CD4-positive, alpha-beta T cell treated with Interleukin-10 for 1 hour (primary cell): ENCODE measurements at places on chromosomes 1 and 21.

GRCh38 chr1:86975993-86976550, 61.6 kb downstream of the HS2ST1 start:
- no peak for DNase-seq

- no peak for DNase-seq
Observed at GRCh38 chr1:15446212-15446611, 8.0 kb downstream of the CTRC start.

DNA sequence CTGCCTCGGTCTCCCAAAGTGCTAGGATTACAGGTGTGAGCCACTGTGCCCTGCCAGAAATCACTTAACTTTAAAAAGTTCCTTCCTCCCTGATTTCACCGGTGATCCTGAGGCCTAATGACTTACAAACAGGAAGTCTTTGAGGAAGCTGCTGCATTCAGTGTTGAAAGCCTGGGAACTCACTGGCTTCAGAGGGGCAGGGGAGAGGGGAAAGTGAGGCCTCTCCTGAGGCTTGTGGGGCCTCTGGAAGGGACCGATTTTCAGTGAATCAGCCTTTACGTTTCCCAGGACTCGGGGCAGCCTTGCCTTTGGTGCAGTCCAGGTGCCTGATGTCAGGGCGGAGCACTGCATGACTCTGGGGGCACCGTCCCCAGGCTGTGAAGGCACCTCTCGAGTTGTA, 30.1 kb upstream of the ARHGEF10L start:
- DNase-seq, result no peak

DNA sequence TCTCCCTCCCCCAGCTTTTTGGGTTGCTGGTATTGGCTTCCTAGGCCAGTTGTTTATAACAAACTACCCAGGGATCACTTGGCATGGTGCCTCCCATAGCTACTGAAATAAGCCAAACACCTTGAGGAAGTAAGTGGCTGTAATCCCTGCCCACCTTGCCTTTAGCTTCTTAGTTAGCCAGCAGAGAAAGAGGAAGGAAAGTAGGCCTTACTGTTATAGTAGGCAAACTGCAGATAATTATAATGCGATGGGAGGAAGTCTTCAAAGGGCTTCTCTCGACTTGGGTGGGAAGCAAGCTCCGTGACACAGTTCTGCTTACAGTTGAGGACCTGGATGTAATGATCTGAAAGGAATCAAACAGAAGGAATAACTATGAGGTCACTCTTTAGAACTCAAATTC, 8.2 kb downstream of the P3H1 start:
- no peak for DNase-seq

DNA sequence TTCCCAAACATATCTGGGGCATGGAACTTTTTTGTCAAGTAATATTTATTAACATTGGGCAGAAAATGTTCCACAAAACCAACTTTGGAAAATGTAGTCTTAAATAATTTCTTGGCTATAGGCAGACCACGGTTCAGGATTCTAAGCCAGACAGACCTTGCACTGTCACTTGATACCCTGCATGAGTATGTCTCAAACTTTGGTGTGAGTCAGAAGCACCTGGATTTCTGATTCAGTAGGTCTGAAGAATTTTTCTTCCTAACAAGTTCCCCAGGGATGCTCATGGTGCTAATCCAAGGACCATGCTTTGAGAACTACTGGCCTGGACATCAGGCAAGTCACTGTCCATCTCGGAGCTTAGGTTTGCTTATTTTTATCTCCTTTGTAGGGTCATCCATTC, 562.0 kb downstream of the PLPP3 start:
- DNase-seq, result no peak

GRCh38 chr1:178694923-178695525, 30.0 kb upstream of the RALGPS2 start:
- DNase-seq, result no peak

- DNase-seq, result no peak
Observed at GRCh38 chr1:195345149-195345548, 1263.1 kb downstream of the KCNT2 start.

GRCh38 chr1:2637442-2638145, 4.8 kb upstream of the MMEL1 start:
- DNase-seq, result no peak

GRCh38 chr1:50787266-50787665, 172.8 kb downstream of the FAF1 start:
- DNase-seq, result no peak

DNA sequence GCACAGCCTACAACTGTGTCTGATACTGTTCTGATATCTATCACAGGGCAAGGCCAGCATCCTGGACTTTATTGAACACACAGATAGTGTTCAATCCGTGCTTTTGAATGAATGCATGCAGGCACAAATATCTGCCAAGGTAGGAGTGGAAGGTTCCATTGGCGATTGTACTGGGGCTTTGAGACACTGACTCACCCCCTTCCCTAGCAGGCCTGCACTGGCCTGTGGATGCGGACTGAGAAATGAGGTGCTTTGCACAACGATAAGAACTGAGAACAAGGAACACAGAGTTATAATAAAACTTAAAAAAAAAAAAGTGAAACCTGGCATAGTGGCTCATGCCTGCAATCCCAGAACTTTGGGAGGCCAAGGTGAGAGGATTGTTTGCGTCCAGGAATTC, 62.4 kb upstream of the NGF start:
- no peak for DNase-seq

- no peak for DNase-seq
Observed at GRCh38 chr1:87169263-87169910, 159.3 kb upstream of the LMO4 start.

DNA sequence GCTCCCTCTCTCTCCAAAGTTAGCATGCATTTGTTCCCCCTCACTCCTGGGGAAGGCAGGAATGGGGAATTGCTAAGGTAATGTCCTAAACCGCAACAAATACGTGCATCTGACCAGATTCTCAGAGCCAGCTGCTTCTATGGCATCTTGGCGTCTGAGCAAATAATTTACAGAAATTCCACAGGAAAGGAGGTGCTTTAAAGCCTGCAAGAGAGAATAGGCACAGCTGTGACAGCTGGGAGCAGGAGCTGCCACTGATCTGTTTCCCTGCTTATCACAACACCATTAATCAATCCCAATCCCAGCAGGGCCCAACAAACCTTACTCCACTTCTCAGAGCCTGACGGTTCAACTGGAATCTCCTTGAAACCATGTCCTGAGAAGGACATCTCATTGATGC, 83.5 kb upstream of the ZNF281 start:
- no peak for DNase-seq
